Upper lobe of left lung (tissue), 6 donors: ENCODE measurements at places on chromosomes 3 and 15. TPM values are rescaled to one million over a fixed set of nuclear protein-coding genes. Genes with fewer than 3 reads are reported as not detected.

CCDC39 gene
- total RNA-seq = 1.8 TPM

GRCh38 chr3:171685116-171685895 lies 125.0 kb downstream of the PLD1 start:
- DNase-seq = no peak
- H3K27ac ChIP-seq = no peak overlapping the region
- H3K4me1 ChIP-seq = no peaks in the 10 kb centered on the region
- no peak overlapping the region for H3K4me3 ChIP-seq
- H3K27me3 ChIP-seq = no peaks in the 10 kb centered on the region
- H3K36me3 ChIP-seq = no peaks in the 10 kb centered on the region

MCF2L2 gene
- total RNA-seq = 0.44 TPM

APOD gene
- 53.5 TPM for total RNA-seq

DNA sequence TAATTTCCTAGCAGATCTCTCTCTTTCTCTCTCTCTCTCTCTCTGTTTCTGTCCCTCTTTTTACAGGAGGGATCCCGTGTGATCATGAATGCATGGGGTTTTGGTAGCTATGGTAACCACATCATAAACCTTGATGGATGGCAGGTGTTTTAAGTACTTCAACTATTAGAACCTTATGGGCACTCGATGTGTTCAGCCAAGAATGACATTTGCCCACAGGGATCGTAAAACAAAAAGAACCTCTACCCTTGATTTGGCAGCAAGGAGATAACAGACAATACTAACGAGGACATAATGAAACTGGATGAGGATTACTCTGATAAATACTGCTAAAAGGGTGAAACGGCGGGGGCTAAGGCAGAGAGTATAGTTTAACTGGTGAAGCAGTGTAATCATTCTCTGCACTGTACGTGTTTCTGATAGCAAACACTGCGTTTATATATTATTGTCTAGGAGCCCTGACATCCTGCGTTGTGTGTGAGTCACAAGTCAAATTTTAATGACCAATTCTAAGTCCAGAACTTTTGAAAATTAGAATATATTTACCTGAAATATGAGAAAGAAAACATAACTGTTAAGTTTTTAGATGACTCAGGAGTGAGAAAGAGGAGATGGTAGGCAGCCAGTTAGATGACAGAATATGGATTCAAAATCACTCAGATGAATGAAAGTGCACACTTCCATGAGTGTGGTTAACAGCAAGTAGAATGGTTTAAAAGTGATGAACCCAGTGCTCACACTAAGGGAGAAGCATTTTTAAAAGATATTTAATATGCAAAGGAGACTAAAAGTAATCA lies 80.3 kb downstream of the OTOL1 start:
- H3K4me1 ChIP-seq = no peaks in the 10 kb centered on the region
- H3K4me3 ChIP-seq = no peak overlapping the region
- H3K36me3 ChIP-seq = no peaks in the 10 kb centered on the region
- no peaks in the 10 kb centered on the region for H3K27me3 ChIP-seq
- H3K27ac ChIP-seq = no peak overlapping the region

DNA sequence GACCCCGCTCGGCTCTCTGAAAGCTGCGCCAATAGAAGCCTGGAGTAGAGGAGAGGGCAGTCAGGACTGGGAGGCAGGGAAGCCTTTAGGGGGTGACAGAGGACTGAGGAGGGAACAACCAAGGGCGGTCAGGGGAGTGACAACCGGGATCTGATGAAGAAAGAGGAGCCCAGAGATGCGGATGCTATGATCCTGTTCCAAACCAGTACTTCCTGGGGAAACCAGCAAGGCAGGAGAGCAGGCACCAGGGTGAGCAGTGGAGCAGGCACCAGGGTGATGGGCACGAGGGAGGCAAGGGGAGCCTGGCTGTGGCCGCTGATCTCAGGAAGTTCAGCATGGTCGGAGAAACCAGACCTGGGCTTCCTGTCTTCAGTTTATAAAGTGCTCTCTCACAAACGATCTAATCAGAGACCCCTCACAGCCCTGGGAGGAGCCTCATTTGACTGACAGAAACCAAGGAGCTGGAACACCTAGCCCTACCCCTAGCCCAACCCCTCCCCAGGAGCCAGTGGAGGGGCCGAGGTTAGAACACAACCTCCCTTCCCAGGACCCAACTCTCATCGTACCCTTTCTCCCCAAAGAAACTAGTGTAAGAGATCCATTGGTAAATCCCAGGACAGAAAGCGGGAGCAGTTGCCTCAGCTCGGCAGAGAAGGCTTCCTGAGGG lies 34.9 kb downstream of the CCDC33 start:
- no peak overlapping the region for H3K27ac ChIP-seq
- no peaks in the 10 kb centered on the region for H3K4me1 ChIP-seq
- DNase-seq = no peak
- no peaks in the 10 kb centered on the region for H3K27me3 ChIP-seq

GRCh38 chr3:59245859-59246501 lies 196.2 kb upstream of the CFAP20DC start:
- no peak for DNase-seq
- no peak overlapping the region for H3K27ac ChIP-seq
- no peaks in the 10 kb centered on the region for H3K36me3 ChIP-seq

DNA sequence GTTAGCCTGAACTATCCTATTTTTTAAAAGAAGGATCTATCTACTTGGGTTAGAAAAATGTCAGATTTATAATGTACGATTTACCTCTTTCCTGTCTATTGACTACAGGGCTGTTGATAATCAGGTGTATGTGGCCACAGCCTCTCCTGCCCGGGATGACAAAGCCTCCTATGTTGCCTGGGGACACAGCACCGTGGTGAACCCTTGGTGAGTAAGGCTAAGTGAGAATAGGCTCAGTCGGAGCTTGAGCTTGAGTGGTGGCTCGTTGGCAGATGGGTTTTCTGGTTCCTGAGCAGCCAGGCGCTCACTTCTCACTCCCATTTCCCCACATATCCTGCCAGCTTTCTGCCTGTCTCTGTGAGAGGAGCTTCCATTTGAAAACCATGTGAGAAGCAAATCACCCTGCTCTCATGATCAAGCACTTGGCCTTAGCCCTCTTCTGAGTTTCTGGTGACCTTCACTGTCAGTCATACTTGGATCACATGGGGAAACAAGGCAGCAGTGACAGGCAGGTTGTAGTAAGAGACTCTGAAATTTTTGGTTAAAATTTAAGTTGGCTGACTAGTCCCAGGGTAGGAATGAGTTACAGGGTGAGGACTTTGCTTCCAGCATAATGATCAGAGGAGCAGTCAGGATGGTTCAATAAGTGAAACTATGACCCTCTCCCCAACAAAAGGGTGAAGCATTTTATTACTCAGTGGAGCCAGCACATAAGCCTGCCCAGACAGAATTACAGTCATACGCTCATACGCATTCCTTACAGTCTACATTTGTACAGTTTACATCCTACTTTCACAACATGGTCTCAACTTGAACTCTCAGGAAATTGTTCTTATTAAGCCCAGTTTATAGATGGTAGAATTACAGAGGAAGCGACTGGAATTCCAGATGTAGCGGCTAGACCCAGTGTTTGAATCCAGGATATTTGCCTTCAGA lies 18.0 kb downstream of the NIT2 start:
- no peak overlapping the region for H3K4me3 ChIP-seq
- H3K36me3 ChIP-seq = peaks cover 14% of the 10 kb centered on the region
- H3K27ac ChIP-seq = no peak overlapping the region
- H3K4me1 ChIP-seq = no peaks in the 10 kb centered on the region
- no peak for DNase-seq
- H3K27me3 ChIP-seq = no peaks in the 10 kb centered on the region

TMEM212 gene
- total RNA-seq = 4.9 TPM

GRCh38 chr15:100008258-100008657 lies 275.0 kb upstream of the LYSMD4 start:
- no peak overlapping the region for H3K4me3 ChIP-seq
- H3K27ac ChIP-seq = no peak overlapping the region
- H3K4me1 ChIP-seq = no peaks in the 10 kb centered on the region

GRCh38 chr15:63079947-63080626 lies 37.5 kb downstream of the TPM1 start:
- H3K4me1 ChIP-seq = no peaks in the 10 kb centered on the region
- no peak overlapping the region for H3K27ac ChIP-seq
- no peak for DNase-seq
- H3K27me3 ChIP-seq = no peaks in the 10 kb centered on the region
- no peaks in the 10 kb centered on the region for H3K36me3 ChIP-seq
- no peak overlapping the region for H3K4me3 ChIP-seq

ARHGAP31 gene
- 47.1 TPM for total RNA-seq

SIAH2 gene
- 41.9 TPM for total RNA-seq

DNA sequence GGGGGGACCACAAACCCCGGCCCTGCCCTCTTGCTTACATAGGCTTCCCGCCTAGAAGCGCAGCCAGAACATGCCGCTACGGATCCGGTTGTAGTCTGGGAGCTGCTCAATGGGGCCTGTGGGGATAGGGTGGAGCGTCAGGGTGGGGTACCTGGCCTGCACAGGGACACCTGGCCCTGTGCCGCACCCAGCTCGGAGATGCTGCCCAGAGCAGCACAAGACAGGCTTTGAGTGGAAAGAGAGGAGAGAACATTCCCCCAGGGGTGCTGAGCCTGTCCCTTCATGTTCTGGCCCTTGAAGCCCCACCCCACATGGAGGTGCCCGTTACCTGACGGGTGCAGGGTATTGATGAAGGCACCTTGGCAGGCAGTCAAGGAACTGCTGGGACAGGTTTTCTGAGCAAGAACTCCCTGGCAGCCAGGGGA lies 4.0 kb upstream of the COL7A1 start:
- no peak for DNase-seq
- peaks cover 65% of the 10 kb centered on the region for H3K36me3 ChIP-seq
- H3K4me3 ChIP-seq = no peak overlapping the region
- H3K27me3 ChIP-seq = no peaks in the 10 kb centered on the region
- peak overlapping the region; percentile 80 for H3K27ac ChIP-seq

DNA sequence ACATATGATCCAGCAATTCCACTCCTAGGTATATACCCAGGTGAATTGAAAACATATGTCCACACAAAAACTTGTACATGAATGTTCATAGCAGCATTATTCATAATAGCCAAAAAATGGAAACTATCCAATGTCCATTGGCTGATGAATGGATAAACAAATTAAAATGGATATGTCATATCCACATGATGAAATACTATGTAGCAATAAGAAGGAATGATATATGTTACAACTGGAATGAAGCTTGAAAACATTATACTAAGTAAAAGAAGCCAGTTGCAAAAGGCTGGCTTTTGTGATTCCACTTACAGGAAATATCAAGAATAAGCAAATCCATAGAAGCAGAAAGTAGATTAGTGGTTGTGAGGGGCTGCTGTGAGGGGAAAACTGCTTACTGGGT lies 33.7 kb downstream of the BNC1 start:
- H3K4me1 ChIP-seq = no peaks in the 10 kb centered on the region
- H3K36me3 ChIP-seq = no peaks in the 10 kb centered on the region
- H3K4me3 ChIP-seq = no peak overlapping the region
- H3K27ac ChIP-seq = no peak overlapping the region
- no peaks in the 10 kb centered on the region for H3K27me3 ChIP-seq

DNA sequence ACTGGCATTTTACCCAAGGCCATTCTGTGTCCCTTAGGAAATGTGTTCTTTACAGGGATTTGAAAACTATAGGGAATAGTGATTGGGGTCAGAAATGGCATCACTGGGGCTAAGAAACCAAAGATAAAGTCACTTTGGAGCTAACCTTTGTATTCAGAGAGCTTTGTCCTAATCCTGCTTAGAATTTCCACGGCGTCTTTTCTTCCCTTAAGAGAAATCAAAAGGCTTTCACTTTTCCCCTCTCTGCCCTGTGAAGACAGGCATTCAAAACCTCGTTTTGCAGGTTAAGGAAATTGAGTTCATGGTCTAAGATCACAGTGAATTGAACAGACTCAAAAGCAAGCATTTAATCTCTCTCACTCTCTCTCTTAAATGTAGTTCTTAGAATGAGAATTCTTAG lies 182.5 kb downstream of the VGLL4 start:
- H3K4me1 ChIP-seq = no peaks in the 10 kb centered on the region
- no peak overlapping the region for H3K4me3 ChIP-seq
- no peaks in the 10 kb centered on the region for H3K36me3 ChIP-seq
